RWPE2 (cell line): ENCODE measurements at places on chromosomes 16 and 17.

DNA sequence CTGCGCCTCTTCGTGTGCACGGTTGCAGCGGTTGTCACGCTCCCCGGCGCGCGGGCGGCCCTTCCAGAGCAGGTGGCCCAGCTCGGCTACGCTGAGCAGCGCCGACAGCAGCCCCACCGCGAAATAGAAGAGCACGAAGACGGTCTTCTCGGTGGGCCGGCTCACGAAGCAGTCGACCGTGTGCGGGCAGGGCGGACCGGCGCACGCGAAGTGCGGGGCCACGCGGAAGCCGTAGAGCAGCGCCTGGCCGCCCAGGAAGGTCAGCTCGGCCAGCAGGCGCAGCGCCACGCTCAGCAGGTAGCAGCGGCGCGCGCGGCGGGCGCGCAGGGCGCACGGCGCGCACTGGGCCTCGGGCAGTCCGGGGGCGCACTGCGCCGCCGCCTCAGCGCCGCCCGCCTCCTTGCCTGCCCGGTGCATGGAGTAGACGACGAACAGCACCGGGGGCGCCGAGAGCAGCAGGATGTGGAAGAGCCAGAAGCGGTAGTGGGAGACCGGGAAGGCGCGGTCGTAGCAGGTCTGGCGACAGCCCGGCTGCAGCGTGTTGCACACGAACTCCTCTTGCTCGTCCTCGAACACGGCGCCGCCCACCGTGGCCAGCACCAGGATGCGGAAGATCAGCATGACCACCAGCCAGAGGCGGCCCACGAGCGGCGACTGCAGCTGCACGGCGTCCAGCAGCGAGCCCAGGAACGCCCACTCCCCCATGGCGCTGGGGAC, 1.3 kb downstream of the GJD3 start:
- DNase-seq: peak; percentile 60
- H3K4me1 ChIP-seq: peaks cover 3% of the 10 kb centered on the region
- no peak overlapping the region for H3K27ac ChIP-seq
- H3K27me3 ChIP-seq: no peaks in the 10 kb centered on the region

- H3K4me1 ChIP-seq: peaks cover 4% of the 10 kb centered on the region
- no peak overlapping the region for H3K27ac ChIP-seq
- no peak for DNase-seq
Measured at GRCh38 chr16:50303041-50303604, 36.8 kb downstream of the ADCY7 start.

DNA sequence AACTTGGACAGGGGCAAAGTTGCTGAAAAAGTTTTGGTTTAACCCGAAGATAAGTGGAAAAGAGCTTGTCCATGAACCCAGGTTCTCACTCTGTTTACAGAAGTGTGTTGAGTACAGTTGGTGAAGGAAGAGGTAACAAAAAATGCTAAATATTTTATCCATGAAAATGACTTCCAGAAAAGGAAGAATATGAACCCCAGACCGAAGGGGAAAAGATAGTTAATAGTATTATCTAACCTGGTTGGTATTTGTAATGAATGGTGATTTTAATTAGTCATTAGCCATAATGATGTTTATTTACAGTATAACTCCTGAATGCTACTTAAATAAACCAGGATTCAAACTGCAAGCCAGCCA, 574 bp upstream of the TMEM106A start:
- peaks cover 11% of the 10 kb centered on the region for H3K4me1 ChIP-seq
- peaks cover 34% of the 10 kb centered on the region for H3K36me3 ChIP-seq
- peak overlapping the region; percentile 70 for H3K27ac ChIP-seq
- H3K4me3 ChIP-seq: peak overlapping the region; percentile 39
- no peaks in the 10 kb centered on the region for H3K27me3 ChIP-seq

GRCh38 chr17:76758570-76758969, 20.7 kb downstream of the MFSD11 start:
- H3K4me1 ChIP-seq: no peaks in the 10 kb centered on the region
- DNase-seq: no peak
- H3K4me3 ChIP-seq: no peak overlapping the region
- H3K27ac ChIP-seq: no peak overlapping the region
- no peaks in the 10 kb centered on the region for H3K27me3 ChIP-seq

GRCh38 chr16:12901204-12901596, 198 bp upstream of the SHISA9 start:
- no peak for DNase-seq
- peaks cover 49% of the 10 kb centered on the region for H3K27me3 ChIP-seq
- H3K27ac ChIP-seq: no peak overlapping the region
- H3K4me3 ChIP-seq: peak overlapping the region; percentile 27

DNA sequence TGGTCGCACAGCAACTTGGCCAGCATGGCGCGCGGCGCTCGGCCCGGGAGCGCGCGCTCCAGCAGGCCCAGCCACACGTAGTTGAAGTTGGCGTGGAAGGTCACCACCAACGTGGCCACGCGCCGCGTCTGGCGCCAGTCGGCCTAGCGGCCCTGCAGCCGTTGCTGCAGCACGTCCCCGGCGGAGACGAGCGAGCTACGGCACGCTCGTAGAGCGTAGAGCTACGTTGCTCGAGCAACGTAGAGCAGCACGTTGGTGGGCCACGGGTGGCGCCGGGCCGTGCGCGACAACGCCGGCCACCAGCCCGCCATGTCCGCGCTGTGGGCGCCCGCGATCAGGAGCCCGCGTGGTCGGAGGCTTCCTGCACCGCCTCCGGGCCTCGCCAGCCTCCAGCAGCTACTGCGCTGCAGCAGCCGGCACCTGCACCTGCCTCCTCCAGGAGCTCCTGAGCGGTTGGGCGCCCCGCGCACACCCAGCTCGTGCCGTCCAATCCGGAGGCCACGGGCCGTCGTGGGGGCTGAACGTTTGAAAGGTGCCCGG, 13.4 kb upstream of the SULT1A1 start:
- no peaks in the 10 kb centered on the region for H3K4me1 ChIP-seq
- no peaks in the 10 kb centered on the region for H3K27me3 ChIP-seq
- peak; percentile 81 for DNase-seq
- peak overlapping the region; percentile 37 for H3K4me3 ChIP-seq
- 0 out of 2 replicates have a peak, but pooled peaks cover 9% of the 10 kb centered on the region for H3K36me3 ChIP-seq
